ENCODE measurements at places on chromosomes 11 and 22. TPM values are rescaled to one million over a fixed set of nuclear protein-coding genes. Genes with fewer than 3 reads are reported as not detected.
A peak's percentile ranks its signal among the peaks of the same experiment; 100 is the strongest.

- no peak for DNase-seq
Measured at GRCh38 chr11:93028960-93029522, 59.6 kb downstream of the MTNR1B start.

- no peak for DNase-seq
Measured at GRCh38 chr11:26623076-26623659, 51.1 kb upstream of the MUC15 start.

DNA sequence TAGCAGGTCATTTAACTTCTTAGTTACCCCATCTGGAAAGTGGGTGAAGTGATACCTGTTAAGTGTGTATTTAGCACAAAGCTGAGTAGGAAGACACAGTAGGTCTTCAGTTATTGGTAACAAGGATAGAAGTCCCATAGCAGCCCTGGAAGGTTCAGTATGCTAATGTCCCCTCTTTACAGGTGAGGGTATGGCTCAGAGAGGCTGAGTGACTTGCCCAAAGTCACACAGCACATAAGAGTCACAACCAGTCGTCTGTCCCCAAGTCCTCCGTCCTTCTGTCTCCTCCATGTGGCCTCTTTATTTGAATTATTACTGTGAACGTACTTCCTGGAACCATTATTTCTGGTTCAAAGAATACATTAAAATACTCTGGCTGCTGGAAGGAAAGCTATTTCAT, 10.5 kb downstream of the ASPHD2 start:
- no peak for DNase-seq

GRCh38 chr11:118740892-118741291, 50.1 kb downstream of the DDX6 start:
- DNase-seq = no peak

GRCh38 chr11:69542314-69543168, 61.1 kb downstream of the LINC01488 start:
- DNase-seq = no peak

GRCh38 chr11:20156280-20156875, 3.9 kb downstream of the DBX1 start:
- DNase-seq = peak; percentile 81

GRCh38 chr11:100367892-100368291, 319.2 kb upstream of the ARHGAP42 start:
- DNase-seq = no peak

DNA sequence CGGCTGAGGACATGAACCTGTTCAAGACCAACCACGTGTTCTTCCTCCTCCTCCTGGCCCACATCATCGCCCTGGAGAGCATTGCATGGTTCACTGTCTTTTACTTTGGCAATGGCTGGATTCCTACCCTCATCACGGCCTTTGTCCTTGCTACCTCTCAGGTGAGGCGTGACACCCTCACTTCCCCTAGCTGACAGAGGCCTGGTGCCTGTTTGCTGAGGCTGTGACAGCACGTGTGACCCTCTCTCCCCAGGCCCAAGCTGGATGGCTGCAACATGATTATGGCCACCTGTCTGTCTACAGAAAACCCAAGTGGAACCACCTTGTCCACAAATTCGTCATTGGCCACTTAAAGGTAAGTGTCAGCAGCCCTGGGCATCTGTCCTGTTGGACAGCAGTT, 12.3 kb downstream of the FADS2 start:
- no peak for DNase-seq

DNA sequence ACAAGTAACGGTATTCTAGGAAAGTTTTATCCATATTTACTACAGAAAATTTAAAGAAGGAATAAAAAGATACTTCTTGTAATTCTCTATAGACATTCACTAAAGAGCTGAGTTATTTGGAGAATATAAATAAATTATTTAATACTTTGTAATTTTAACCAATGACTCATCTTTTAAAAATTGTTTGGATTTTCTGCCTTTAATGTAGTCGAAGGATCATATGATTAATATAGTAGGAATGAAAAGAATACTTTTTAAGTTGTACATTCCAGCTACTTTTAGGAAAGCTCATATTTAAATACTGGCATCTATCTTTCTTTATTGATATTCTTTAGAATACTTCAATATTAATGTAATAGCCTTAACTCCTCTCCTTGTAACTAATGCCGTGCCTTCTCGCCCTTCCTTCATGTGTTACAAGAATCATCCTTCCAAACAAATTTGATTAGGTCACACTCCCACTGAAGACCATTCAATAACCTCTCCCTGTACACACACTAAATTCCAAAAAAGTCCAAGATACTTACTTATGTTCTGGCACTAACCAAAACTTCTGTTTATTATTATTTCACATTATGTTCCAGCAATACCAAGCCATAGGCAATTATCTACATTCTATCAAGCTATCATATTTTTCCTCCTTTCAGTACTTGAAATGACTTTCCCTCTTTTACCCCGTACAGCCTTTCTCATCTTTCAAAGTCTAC, 501.9 kb downstream of the CNTN5 start:
- DNase-seq = no peak

DNA sequence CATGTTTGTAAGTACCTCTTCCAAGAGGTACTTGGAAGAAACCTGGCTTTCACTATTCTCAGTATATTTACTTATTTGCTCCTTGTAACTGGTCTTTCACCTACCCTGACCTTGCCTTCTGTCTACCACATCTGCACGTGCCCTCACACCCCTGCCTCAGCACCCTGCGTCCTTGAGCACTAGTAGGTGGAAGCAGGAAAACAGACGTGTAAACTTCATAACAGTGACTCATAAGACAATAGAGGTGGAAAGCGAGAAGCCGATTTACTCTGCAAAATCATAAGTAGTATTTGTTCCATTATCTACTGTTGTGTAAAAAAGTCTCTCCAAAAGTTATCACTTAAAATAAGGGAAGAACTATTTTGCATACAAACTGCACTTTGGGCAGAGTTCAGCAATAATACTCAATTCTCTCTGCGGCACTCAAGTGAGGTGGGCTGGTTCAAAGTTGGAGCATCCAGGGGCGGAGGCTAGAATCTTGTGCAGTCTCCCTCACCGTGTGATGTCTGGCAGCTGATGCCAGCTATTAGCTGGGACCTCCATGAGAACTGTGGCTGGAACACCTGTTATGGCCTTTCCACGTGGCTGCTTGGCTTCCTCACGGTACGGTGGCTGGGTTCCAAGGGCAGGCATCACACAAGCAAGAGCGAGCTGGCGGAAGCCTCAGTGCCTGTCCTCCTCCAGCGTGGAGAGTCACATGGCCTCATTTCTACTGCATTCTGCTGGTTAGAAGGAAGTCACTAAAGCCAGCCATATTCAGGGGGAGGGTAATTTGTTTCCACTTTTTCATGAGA, 30.4 kb downstream of the PACS1 start:
- DNase-seq = no peak

GRCh38 chr11:44747316-44747715, 20.6 kb downstream of the TSPAN18 start:
- no peak for DNase-seq

The USP2 gene
- 7.3 TPM for total RNA-seq

The SPI1 gene
- total RNA-seq = 0.59 TPM

The ACR gene
- total RNA-seq = 0.55 TPM

The NXPE4 gene
- not detected for total RNA-seq

The VSIG10L2 gene
- not detected for total RNA-seq

The SLC1A2 gene
- 1.2 TPM for total RNA-seq

Measured in WTC11 (cell line).